ENCODE measurements at places on chromosomes 16 and 17.

- DNase-seq = no peak
These were observed 26.9 kb upstream of the SLC38A8 start for GRCh38 chr16:84069540-84069939.

GRCh38 chr16:12260647-12261262 lies 284.2 kb downstream of the SNX29 start:
- DNase-seq = no peak

GRCh38 chr16:57948027-57948426 lies 22.9 kb downstream of the CNGB1 start:
- no peak for DNase-seq

DNA sequence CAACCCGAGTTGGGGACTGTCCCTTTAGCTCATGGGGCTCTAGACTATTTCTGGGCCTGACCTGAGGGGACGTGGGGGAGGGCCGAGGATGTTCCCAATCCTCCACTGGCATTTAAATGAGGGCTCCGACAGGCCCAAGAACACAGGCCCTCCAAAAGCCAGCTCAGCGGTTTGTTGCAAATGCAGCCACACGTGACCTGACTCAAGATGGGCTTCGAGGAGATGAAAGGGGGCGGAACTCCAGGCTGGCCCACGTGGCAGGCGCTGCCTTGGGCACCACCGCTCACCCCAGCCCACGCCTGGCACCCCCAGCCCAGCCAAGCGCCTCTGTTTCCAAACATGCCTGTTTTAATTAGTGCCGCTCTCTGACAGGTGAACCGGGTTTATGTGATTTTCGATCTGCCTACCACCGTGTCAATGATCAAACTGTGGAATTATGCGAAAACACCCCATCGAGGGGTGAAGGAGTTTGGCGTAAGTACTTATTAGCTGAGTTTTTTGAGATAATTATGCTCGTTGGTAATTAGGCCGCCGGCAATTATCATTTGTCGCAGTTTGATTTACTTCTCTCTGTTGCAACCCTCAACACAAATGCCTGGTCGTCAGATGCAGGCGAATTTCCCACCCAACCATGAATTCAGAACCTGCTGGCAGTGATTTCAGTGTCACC lies 226.7 kb downstream of the KATNIP start:
- DNase-seq = no peak

GRCh38 chr17:49715216-49715615 lies 7.5 kb upstream of the SLC35B1 start:
- no peak for DNase-seq

- no peak for DNase-seq
These were observed 260.6 kb downstream of the CPPED1 start for GRCh38 chr16:12542818-12543699.

- DNase-seq = no peak
These were observed 1.3 kb downstream of the ARMC5 start for GRCh38 chr16:31460582-31461002.

GRCh38 chr16:28196387-28196987 lies 15.3 kb downstream of the XPO6 start:
- DNase-seq = no peak

DNA sequence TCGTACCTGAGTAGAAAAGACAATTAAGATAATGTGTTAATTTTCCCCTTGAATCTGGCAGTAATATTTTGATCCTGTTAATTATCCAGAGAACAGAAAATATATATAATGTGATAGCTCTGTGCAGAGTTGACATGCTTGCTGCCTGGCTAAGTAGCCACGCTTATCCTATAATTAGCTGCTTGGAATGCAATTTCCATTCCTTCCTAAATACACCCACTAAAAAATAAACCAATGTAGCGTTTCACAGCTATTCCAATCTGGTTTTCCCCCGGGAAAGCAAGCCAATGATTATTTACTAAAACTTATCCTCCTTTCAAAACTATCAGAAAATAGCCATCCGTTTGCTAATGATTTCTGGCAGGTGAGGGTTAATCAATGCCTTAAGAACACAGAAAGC lies 134.5 kb upstream of the IRX5 start:
- no peak for DNase-seq
